ENCODE measurements at places on chromosomes 3 and 15. TPM values are rescaled to one million over a fixed set of nuclear protein-coding genes. Genes with fewer than 3 reads are reported as not detected.

- no peak for DNase-seq
These were observed 23.3 kb downstream of the STAG1 start for GRCh38 chr3:136728918-136729317.

DNA sequence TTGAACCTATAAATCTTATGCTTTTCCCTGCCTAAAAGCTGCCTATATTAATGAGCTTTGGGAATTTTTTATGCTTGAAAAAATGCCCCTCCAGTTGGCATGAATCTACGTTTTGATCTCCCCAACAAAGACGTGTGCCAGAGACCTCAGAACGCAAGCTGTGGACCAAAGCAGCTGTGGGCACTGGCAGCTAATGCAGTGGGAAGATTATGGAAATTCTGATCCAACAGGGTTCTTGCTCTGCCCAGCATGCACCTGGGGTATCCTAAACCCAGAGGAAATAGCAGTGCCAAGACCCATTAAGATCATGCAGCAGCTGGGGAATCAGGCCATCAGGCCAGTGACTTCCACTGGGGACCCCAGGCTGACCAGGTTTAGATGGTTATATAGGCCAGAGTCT, 423.0 kb downstream of the ZBBX start:
- no peak for DNase-seq

DNA sequence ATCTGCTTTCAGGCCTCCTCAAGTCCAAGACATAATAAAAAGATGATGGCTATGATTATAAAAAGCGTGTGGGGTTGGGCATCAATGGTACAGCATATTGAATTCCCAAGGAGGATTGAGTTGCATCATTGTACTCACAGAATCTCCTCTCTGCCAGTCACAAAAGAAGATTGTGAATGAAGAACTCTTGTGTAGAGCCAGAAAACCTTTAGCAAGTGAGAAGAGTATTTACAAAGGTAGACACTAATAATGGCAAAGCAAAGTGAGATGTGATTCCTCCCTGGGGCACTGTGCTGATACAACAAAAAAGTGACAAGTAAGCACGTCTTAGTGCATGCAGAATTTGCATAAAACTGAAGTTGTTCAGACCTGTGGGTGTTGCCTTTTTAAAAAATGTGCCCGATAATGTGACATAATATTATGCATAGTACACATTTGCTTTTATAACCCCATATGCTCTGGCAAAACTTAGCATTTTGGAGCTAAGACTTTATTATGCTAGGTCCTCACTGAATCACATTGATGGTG, 291.2 kb upstream of the TBC1D5 start:
- no peak for DNase-seq

DNA sequence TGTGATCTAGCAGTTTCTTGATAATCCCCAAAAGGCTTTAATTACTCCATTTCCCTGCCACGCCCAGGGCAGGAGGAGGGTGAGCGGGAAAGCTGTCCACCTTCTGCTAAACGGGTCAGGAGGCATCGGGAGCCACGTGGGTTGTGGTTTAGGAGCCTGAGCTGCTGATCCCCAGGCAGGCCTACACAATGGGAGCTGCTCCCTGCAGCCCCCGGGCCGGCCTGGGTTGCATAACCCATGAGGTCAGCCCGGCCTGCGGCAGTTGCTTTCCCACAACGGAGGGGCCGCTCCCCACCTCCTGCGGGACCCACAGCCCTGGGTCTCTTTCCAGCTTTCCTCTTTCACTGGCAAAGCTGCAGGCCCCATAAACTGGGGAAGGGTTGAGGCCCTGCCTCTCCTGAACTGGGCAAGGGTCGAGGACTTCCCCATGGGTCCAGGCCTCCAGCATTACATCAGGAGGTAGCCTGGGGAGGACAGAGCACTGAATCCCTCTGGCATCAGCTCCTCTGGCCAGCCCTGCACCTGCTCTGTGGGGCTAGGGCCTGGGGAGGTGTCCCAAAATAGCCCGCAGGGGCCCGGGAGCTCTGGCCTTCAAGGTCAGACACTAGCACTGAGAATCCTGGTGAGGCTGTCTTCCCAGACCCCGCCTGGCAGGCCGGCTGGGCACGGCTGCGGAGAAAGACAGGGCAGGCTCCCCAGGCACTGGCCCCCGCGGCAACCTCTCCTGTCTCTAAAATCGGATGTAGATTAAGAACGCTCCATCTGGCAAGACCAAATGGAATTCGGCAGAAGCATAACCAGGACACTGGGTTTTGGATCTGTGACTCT, 47.3 kb downstream of the ZDHHC19 start:
- DNase-seq = no peak

DNA sequence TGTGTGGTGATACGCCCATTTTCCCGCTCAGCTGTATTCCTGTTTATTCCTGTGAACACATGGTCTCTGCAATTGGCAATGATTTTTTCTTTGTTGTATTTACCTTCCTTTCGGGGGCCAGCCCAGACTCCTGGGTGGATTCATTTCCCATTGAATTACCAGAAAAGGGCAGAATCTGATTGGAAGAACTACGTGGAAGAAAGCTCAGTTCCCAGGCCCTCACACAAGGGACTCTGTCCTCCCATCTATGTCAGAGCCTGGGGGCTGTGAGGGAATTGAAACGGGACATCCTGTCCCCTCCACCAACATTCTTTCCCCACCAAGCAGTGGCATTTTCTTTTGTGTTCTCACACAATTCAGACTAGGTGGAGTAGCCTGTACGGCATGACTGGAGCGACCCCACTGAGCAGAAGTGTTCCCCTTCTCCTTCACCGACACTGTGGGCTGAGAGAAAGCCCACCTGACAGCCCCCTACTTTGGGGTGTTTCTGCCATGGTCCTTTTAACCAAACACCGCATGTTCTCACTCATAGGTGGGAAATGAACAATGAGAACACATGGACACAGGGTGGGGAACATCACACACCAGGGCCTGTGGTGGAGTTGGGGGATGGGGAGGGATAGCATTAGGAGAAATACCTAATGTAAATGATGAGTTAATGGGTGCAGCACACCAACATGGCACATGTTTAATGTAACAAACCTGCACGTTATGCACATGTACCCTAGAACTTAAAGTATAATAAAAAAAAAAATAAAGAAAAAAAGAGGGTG, 32.1 kb upstream of the RFTN1 start:
- DNase-seq = no peak

The TMEM43 gene
- polyA plus RNA-seq = 111 TPM

The PRTG gene
- 1.2 TPM for polyA plus RNA-seq

The CCR2 gene
- not detected for polyA plus RNA-seq

All from AG04450 (cell line).